ENCODE measurements at places on chromosomes 12 and 14.

- DNase-seq = no peak
Observed at GRCh38 chr14:100535287-100536120, 51.7 kb downstream of the BEGAIN start.

DNA sequence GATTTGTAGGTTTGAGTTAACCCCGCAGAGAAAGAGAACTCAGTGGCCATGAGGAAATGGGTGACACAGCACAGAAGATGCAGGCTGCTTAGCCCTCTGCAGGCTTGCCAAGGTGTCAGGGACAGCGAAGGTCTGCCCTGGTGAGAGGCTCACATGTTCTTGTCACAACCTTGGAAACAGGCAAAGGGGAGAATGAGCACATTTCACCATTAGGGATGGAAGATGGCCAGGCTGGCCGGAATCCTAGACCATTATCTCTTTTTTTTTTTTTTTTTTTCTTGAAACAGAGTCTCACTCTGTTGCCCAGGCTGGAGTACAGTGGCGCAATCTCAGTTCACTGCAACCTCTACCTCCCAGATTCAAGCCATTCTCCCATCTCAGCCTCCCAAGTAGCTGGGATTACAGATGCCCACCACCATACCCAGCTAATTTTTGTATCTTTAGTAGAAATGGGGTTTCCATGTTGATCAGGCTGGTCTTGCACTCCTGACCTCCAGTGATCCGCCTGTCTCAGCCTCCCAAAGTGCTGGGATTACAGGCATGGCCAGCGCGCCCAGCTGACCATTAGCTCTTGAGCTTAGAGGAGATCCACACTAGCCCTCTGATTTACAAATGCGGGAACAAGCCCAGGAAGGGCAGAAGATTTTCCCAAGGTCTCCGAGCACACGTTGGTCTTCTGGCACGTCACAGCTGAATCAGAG lies 34.6 kb downstream of the LTBP2 start:
- no peak for DNase-seq

GRCh38 chr12:5720381-5721005 lies 224.6 kb downstream of the ANO2 start:
- DNase-seq = no peak

DNA sequence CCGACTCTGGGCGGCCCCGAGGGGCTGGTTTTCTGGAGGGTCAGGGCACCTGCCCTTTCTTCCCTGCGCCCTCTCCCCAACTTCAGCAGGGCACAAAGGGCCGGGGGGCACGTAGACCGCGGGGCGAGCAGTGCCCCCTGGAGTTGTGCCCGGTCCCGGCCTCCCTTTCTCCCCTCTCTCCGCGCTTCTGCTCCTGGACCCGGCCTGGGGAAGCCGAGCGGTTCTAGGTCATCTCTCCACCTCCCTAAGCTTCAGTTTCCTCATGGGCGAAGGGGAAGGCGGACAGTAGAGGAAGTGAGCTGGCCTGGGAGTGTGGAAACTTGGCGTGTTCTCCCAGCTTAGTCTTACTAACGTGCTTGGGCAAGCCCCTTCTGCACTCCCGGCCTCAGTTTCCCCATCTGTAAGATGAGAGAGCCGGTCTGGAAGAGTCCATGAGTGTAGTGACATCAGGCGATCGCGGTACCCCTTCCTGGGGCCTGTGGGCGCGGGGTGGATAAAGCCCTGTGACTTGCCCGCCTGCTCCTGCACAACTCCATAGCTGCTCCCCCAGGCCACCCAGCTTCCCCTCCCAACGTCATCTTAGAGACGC lies 158.6 kb upstream of the PARP11 start:
- no peak for DNase-seq

- DNase-seq = peak; percentile 69
Observed at GRCh38 chr14:92539875-92540274, 26.3 kb downstream of the RIN3 start.
